Iris pigment epithelial cell (primary cell): ENCODE measurements at places on chromosomes 3 and 15.

DNA sequence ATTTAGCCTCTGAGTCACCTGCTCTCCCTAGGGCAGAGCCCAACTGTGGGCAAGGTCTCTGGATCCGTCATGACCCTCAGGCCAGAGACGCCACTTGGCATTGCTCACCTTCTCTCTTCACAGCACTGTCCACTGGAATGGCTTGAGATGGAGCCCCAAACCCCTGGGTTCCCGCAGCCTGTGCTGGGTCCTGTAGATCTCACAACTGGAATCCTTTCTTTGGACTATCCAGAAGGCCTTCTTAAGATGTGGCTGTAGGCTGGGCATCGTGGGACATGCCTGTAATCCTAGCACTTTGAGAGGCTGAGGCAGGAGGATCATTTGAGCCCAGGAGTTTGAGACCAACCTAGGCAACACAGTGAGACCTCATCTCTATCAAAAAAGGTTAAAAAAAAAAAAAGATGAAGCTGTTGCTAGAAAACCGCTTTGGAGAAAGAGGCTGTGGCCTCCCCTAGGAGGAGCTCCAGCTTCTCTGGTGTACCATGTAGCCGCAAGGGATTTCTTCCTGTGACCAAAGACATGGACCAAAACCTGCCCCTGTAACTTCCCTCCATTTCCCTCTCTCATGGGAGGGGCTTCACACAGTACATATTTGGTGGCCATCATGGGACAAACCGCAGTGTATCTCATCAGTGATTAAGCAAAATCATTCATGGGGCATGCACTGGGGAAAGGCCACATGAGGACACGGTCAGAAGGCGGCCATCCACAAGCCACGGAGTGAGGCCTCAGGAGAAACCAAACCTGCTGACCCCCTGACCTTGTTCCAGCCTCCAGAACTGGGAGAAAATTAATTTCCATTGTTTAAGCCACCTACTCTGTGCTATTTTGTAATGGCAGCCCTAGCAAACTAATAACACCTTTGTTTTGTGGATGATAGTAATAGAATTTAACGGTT lies 23.3 kb upstream of the BUB1B start:
- DNase-seq = no peak

DNA sequence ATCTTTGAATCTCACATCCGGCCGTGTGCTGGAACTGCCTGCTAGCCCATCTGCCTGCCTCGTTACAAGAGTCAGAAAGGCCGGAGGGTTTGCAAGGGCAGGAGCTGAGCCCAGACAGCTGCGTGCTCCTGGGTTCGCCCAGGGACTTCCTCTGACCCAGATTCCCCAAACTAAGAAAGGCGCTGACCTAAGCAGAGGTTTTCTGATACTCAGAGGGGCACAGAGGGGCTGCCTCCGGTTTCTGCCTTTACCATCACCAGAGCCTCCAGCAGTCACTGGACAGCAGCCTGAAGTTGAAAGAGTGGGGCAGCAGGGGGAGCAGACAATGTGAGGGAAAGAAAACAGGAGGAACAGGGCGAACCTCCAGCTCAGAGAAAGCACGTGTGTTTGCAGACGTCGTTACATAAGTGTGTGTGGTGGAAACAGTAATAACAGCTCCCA lies 33.4 kb upstream of the RAD18 start:
- DNase-seq = peak; percentile 59

GRCh38 chr15:29449136-29449535 lies 179.5 kb upstream of the NSMCE3 start:
- no peak for DNase-seq

- DNase-seq = no peak
Measured at GRCh38 chr15:31605467-31605931, 278.9 kb downstream of the KLF13 start.

- no peak for DNase-seq
Measured at GRCh38 chr15:99345832-99346462, 94.7 kb downstream of the LRRC28 start.

DNA sequence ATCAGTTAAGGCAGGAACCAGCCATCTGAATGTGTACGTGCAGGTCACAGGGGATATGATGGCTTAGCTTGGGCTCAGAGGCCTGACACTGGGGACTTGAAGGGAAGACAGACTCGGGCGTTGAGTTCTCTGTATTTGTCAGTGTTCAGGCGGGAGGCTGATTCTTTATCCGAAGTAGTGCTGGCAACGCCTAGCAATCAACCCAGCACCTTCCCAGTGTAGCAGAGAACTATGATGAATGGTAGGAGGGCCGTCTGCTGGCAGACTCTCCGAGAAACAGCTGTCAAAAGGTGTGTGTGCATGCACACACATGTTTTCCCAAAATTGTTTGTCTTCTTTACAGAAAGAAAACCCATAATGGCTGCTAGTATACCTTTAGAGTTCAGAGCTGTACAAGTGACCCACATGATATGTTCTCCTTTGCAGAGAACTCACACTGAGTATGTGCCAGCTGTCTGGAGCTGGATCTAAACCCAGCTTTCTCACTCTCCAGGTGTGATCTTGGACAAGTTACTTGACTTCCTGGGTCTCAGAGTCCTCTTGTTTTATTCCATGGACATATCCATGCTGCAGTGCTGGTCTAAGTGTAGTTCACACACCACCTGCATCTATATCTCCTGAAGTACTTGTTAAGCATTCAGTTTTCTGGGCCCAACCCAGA lies 74.5 kb upstream of the LARS2 start:
- DNase-seq = no peak

- no peak for DNase-seq
Measured at GRCh38 chr3:68504201-68504600, 428.1 kb downstream of the TAFA4 start.

DNA sequence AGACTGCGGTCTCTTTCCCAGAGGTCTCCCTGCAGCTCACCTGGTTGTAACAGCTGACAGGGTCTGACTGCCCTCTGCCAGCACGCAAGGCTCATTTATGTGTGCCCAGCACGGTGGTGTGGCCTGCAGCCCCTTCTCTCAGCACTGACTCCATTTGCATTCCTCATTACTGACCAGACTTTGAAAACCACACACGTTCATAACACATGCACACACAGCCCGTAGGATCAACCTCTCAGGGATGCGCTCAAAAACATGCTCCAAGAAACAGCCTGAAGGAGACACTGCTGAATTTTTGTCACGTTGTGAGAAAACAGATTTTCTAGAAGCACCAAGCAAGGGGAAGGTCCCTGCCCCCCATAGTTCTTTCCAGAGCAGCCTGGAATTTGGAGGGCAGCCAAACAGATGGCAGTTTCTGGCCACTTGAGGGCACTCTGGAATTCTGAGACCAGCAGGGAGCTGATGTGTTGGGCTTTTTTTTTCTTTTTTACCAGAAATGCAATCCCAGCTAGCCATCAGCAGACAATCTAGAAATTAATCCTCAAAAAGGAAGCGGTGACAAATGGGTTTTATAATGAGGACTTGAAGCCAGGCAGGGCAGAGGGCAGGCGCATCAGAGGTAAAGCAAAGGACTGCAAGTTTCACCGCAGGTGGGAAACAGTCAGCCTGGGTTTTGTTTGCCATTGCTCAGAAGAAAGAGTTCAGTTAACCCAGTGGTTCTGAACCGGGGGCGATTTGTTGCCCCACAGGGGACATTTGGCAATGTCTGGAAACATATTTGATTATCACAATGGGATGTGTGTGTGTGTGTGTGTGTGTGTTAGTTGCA lies 170.5 kb upstream of the PROK2 start:
- peak; percentile 69 for DNase-seq

- peak; percentile 96 for DNase-seq
Measured at GRCh38 chr3:4322635-4323034, 19.5 kb downstream of the SETMAR start.

DNA sequence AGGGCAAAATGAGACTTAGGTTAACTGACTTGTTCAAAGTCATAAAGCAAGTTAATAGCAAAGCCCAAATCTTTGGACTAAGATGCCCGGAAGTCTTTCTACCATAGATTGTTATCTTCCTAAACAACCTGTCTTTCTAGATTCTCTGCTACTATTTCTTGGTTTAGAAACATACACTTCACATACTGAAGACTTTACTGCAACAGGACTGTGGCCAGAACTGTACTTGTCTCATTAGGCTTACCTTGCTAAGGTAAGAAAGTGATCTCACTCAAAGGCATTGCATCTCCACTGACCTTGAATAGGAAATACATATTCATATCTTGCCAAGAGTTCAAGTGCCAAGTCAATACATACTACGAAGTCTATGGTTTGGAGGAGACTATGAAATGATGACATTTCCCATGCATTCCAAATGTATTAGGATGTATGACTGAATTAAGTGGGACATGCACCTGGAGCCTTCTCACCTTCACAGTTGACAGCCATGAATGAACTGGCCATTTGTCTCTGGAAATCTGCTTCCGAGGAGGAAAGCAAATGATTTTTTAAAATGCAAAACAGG lies 5.0 kb downstream of the ZDHHC3 start:
- DNase-seq = no peak

GRCh38 chr3:16307832-16308531 lies 43.0 kb downstream of the OXNAD1 start:
- no peak for DNase-seq

DNA sequence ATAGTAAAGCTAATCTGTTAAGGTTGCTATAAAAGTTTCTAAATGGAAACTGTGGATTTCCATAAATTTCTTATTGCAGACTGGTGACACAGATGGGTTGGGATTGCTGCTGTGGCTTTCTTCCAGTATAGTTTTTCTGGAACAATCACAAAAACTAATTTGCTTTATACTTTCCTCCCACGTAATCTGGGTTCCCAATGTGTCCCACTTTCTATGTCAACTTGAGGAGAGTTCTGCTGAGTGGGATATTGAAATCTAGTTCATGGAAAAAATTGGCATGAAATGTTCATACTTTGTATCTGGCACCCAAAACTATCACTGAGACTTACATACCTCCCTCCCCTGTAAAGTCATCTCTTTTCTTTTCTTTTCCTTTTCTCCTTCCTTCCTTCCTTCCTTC lies 126.8 kb downstream of the TGFBR2 start:
- no peak for DNase-seq

- DNase-seq = peak; percentile 84
Measured at GRCh38 chr3:136750897-136751315, 1.3 kb downstream of the STAG1 start.

GRCh38 chr3:119660474-119661440 lies at the start of gene POPDC2:
Gene POPDC2, minus strand, starts transcription at chr3:119660589. Its CDS starts 166 bp downstream, at chr3:119660423.
- DNase-seq = no peak

DNA sequence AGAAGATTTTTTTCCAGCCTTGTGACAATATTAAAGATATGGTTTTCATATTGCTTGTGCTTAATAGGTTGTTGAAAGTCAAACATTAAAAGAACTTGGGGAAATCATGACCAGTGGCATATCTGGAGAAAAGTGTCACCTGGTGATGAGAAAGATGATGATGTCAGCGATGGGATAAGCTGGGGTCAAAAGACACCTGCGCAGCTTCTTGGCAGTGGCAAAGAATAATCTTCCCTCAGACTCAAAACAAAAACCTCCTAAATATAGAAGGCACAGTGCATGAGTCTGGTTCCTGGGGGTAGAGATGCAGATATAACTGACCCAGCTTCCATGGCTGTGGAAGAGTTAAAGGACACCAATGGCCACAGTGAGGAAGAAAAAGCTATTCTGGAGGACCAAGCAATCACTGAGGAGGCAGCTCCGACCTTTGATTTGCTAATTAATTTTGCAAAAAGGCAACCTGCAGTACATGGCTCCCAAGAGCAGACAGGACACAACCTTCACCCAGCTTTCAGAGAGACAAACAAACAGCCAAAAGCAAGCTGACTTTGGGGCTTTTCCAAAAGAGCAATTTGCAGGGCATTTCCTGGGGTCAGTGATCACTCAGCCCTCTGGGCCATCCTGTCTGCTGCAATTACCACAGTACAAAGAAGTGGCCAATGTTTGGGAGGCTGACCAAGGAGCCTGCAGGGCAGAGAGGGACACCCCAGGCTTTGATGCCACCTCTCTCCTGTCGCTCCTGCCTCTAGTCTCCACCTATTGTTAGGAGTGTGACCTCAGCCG lies 17.6 kb upstream of the SEMA5B start:
- no peak for DNase-seq
